GM23248 (cell line): ENCODE measurements at places on chromosomes 11 and 22. TPM values are rescaled to one million over a fixed set of nuclear protein-coding genes. Genes with fewer than 3 reads are reported as not detected.

The PNPLA3 gene
- total RNA-seq: 0.13 and 0.54 TPM in 2 replicates

The BTG4 gene
- not detected in 2 replicates for total RNA-seq

The ZNF408 gene
- 9.6 and 11.9 TPM in 2 replicates for total RNA-seq

The FGF4 gene
- not detected in 2 replicates for total RNA-seq

The PARVA gene
- 84.0 and 87.9 TPM in 2 replicates for total RNA-seq

The EEF1G gene
- total RNA-seq: 1,322 and 1,677 TPM in 2 replicates

The CEND1 gene
- total RNA-seq: 2.1 and 2.8 TPM in 2 replicates

The NXPE1 gene
- total RNA-seq: not detected in 2 replicates

The KCTD14 gene
- total RNA-seq: 0.63 and 1.4 TPM in 2 replicates

The FXYD2 gene
- not detected in 2 replicates for total RNA-seq

The SNX32 gene
- not detected in 2 replicates for total RNA-seq

The AKIP1 gene
- total RNA-seq: 49.6 and 58.4 TPM in 2 replicates

The ZBTB16 gene
- not detected in 2 replicates for total RNA-seq

The OR4D5 gene
- not detected in 2 replicates for total RNA-seq

The MAP6 gene
- total RNA-seq: 5.2 and 9.9 TPM in 2 replicates

DNA sequence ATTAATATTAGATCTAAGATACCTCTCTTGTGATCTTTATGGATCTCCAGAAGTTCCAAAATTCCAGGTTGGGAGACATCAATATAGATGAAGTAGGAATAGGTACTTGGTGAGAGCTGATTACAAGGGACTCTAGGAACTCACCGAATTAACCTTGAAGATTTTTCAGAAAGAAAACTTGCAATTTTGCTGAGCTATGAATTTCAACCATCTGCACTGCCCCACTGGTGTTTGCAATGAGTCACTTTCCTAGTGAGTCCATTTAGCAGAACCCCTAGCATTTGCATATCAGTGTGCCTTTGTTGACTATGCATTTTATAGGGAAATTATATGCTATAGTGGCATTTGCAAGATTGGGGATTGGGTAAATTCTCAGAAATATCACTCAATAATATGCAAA lies 122.0 kb downstream of the CTNND1 start:
- H3K27ac ChIP-seq: no peak overlapping the region
- H3K4me3 ChIP-seq: no peak overlapping the region
- DNase-seq: no peak
- 0 out of 2 replicates have a peak, but pooled peaks cover 6% of the 10 kb centered on the region for H3K27me3 ChIP-seq

GRCh38 chr11:129722529-129722928 lies 93.1 kb upstream of the TMEM45B start:
- no peaks in the 10 kb centered on the region for H3K4me1 ChIP-seq
- DNase-seq: no peak
- H3K27ac ChIP-seq: no peak overlapping the region
- peaks cover 24% of the 10 kb centered on the region for H3K27me3 ChIP-seq
- H3K4me3 ChIP-seq: no peak overlapping the region

GRCh38 chr11:133955945-133956421 lies 785 bp downstream of the IGSF9B start:
- H3K4me1 ChIP-seq: peaks cover 7% of the 10 kb centered on the region; the same call in 1 of the 2 replicates
- H3K4me3 ChIP-seq: no peak overlapping the region
- peaks cover 40% of the 10 kb centered on the region for H3K27me3 ChIP-seq

GRCh38 chr11:80136991-80137390 lies 696.2 kb upstream of the TENM4 start:
- no peaks in the 10 kb centered on the region for H3K4me1 ChIP-seq
- H3K36me3 ChIP-seq: no peaks in the 10 kb centered on the region
- peak; percentile 0 for DNase-seq
- no peak overlapping the region for H3K4me3 ChIP-seq
- no peaks in the 10 kb centered on the region for H3K27me3 ChIP-seq

GRCh38 chr11:69834251-69834650 lies 15.0 kb upstream of the FGF3 start:
- no peaks in the 10 kb centered on the region for H3K36me3 ChIP-seq
- H3K27me3 ChIP-seq: peaks cover 46% of the 10 kb centered on the region
- DNase-seq: no peak
- H3K4me3 ChIP-seq: no peak overlapping the region
- H3K4me1 ChIP-seq: no peaks in the 10 kb centered on the region

- no peaks in the 10 kb centered on the region; the same call in 1 of the 2 replicates for H3K27me3 ChIP-seq
- H3K4me3 ChIP-seq: no peak overlapping the region
- H3K27ac ChIP-seq: no peak overlapping the region
- no peak for DNase-seq
- no peaks in the 10 kb centered on the region for H3K36me3 ChIP-seq
These were observed 86.3 kb upstream of the NNMT start for GRCh38 chr11:114209904-114210303.

GRCh38 chr22:29784451-29785361 lies 17.5 kb downstream of the UQCR10 start:
- peak; percentile 33 for DNase-seq
- H3K27ac ChIP-seq: no peak overlapping the region
- H3K36me3 ChIP-seq: peaks cover 1% of the 10 kb centered on the region; the same call in 1 of the 2 replicates
- H3K4me3 ChIP-seq: no peak overlapping the region
- H3K27me3 ChIP-seq: no peaks in the 10 kb centered on the region
- peaks cover 25% of the 10 kb centered on the region for H3K4me1 ChIP-seq

DNA sequence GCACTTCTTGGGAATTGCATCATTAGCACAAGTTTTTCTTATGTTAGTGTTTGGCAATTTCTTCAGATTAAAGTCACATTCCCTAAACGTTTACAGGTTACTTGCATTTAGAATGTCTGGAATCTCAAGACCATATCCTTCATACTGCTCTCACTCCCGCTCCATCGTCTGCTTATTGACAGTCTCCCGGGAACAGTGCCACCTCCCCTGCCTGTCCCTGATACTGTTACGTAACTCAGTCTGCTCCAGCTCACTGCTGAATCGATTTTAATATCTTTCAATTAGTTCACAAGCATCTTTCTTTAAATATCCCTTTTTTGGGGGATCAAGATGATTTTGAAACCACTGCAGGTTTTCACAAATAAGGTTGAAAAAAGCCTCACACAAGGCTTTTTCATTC lies 48.2 kb downstream of the GLYATL2 start:
- no peaks in the 10 kb centered on the region for H3K36me3 ChIP-seq
- H3K4me1 ChIP-seq: no peaks in the 10 kb centered on the region
- no peak overlapping the region for H3K27ac ChIP-seq
- no peak overlapping the region for H3K4me3 ChIP-seq
- peaks cover 26% of the 10 kb centered on the region for H3K27me3 ChIP-seq
- peak; percentile 15 for DNase-seq

DNA sequence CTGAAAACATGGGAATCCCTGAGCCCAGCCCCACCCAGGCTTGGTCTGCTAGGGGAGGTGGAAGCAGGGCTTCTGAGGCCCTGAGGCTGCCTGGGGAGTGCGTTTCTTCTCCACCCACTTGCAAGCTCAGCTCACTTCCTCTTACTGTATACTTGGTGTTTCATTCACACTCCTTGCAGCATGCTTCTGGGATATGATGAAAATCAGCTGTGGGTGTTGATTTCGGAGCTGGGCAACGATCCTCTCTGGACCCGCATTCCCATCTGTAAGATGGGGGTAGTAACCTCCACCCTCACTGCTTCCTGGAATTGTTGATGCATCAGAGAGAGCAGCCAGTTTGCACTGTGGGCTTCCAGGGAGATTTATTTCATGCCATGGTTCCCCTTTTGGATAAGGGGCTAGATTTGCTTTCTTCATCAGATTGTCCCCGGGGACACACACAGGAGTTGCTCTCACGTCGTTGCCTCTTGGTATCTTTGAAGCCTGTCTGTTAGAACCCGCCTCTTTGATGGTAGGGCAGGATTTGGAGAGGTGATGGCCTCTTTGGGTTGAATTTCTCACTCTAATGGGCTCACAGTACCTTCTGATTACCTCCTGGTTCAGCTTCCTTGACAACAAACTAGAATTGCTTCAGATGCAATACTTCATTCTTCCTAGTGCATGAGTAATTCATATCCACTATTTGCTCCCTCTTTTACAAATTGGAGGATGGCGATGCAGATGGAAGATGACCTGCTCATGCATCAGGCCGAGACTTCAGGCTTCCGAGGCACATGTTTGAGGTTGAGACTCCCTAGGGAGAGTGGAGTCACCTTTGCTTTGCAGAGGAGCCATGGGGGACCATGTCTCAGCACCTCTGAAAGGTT lies 40.4 kb downstream of the BCR start:
- no peaks in the 10 kb centered on the region for H3K27me3 ChIP-seq
- H3K4me3 ChIP-seq: 0 out of 2 replicates have a peak overlapping the region, but pooled peaks have one; percentile 19
- no peaks in the 10 kb centered on the region for H3K36me3 ChIP-seq
- peaks cover 47% of the 10 kb centered on the region for H3K4me1 ChIP-seq

- no peak overlapping the region for H3K27ac ChIP-seq
- no peak overlapping the region for H3K4me3 ChIP-seq
- H3K27me3 ChIP-seq: no peaks in the 10 kb centered on the region
- H3K4me1 ChIP-seq: no peaks in the 10 kb centered on the region
- no peak for DNase-seq
These were observed 41.3 kb upstream of the RDX start for GRCh38 chr11:110337570-110338193.

DNA sequence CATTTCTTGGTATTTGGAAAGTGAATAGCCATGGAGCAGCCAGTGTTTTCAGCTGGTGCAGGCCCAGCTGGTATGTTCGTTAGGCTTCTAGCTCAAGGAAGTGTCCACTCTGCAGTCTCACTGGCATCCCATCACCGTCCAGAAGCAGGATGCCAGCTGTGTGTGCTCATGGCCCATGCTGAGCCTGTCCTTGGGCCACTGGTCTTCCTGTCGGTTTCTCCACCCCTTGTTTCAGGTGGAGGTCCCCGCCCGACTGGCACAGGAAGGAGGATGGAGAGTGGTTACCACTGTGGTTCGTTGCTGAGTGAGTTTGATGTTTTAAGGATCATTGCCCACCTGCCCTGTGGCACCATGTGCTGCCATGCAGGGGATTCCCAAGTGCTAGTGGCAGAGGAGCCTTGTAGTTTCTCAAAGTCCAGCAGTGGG lies 63.7 kb downstream of the MED15 start:
- H3K4me3 ChIP-seq: no peak overlapping the region
- H3K4me1 ChIP-seq: peaks cover 55% of the 10 kb centered on the region
- peak overlapping the region; percentile 98 for H3K27ac ChIP-seq
- H3K36me3 ChIP-seq: peaks cover 62% of the 10 kb centered on the region
- no peak for DNase-seq

DNA sequence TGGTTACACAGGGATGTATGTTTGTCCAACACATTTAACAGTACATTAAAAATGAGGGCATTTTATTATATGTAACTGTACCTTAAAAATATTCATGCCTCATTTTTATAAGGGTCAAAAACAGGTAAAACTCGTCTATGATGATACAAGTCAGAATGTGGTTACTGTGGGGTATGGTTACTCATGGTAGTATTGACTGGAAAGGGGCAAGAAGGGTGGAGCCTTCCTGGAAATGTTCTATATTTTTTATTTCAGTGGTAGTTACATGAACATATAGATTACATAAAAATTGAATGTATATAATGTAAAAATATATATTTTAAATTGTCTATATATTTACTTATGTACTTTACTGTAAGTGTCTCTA lies 99.8 kb downstream of the STIM1 start:
- H3K36me3 ChIP-seq: no peaks in the 10 kb centered on the region
- H3K4me3 ChIP-seq: no peak overlapping the region
- DNase-seq: no peak
- H3K4me1 ChIP-seq: peaks cover 28% of the 10 kb centered on the region

DNA sequence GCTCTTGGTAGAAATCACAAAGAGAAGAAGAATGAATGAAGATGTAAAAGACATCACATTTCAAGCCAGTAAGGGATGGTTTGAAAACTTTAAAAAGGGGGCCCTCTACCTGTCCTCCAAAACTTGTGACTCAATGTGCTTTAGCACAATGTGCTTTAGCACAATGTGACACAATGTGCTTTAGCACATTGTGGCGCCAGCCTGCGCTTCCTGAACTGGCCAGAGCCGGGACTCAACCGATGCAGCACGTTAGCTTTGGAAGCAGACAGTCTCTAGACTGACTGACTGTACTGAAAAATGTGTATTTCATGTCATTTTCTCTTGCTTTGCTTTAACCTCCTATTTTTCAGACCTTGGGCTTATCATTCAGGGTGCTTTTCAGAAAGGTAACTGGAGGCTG lies 63.5 kb downstream of the FAM83F start:
- no peak for DNase-seq
- H3K36me3 ChIP-seq: no peaks in the 10 kb centered on the region
- no peaks in the 10 kb centered on the region for H3K27me3 ChIP-seq
- no peak overlapping the region for H3K27ac ChIP-seq
- H3K4me3 ChIP-seq: no peak overlapping the region

- H3K4me3 ChIP-seq: no peak overlapping the region
- no peak for DNase-seq
- H3K27me3 ChIP-seq: no peaks in the 10 kb centered on the region
- H3K36me3 ChIP-seq: no peaks in the 10 kb centered on the region
These were observed 12.0 kb upstream of the TEAD1 start for GRCh38 chr11:12662101-12662689.

- peaks cover 10% of the 10 kb centered on the region for H3K27me3 ChIP-seq
- no peak within 1 kb of the TSS for H3K27ac ChIP-seq
- H3K36me3 ChIP-seq: no peaks in the 10 kb centered on the region
- no peak within 1 kb of the TSS for H3K4me3 ChIP-seq
- H3K4me1 ChIP-seq: no peaks in the 10 kb centered on the region
These were observed at the start of gene MGAT3 for GRCh38 chr22:39456522-39457197. TSS of gene MGAT3 (plus strand) at chr22:39457012. CDS start at chr22:39487348, 30,336 bp downstream.

- no peaks in the 10 kb centered on the region for H3K4me1 ChIP-seq
- no peaks in the 10 kb centered on the region for H3K36me3 ChIP-seq
- peaks cover 4% of the 10 kb centered on the region; the same call in 1 of the 2 replicates for H3K27me3 ChIP-seq
- H3K4me3 ChIP-seq: no peak overlapping the region
- no peak overlapping the region for H3K27ac ChIP-seq
- DNase-seq: no peak
These were observed 88.2 kb downstream of the CYP2R1 start for GRCh38 chr11:14803846-14804245.

- DNase-seq: peak; percentile 77
- peaks cover 7% of the 10 kb centered on the region for H3K4me1 ChIP-seq
- peak overlapping the region; percentile 74 for H3K4me3 ChIP-seq
- H3K36me3 ChIP-seq: peaks cover 13% of the 10 kb centered on the region; the same call in 1 of the 2 replicates
- H3K27me3 ChIP-seq: no peaks in the 10 kb centered on the region
These were observed 1.4 kb upstream of the MAPK11 start for GRCh38 chr22:50271519-50271970.

- no peaks in the 10 kb centered on the region for H3K36me3 ChIP-seq
- H3K27ac ChIP-seq: peak overlapping the region; percentile 89
- no peak overlapping the region for H3K4me3 ChIP-seq
- no peaks in the 10 kb centered on the region for H3K27me3 ChIP-seq
- H3K4me1 ChIP-seq: peaks cover 44% of the 10 kb centered on the region
- peak; percentile 72 for DNase-seq
These were observed 62.1 kb upstream of the ARFGAP3 start for GRCh38 chr22:42919199-42919598.

GRCh38 chr11:2778630-2779498 lies 79.1 kb upstream of the KCNQ1OT1 start:
- no peak overlapping the region for H3K4me3 ChIP-seq
- H3K27me3 ChIP-seq: peaks cover 14% of the 10 kb centered on the region
- no peak overlapping the region for H3K27ac ChIP-seq
- H3K36me3 ChIP-seq: no peaks in the 10 kb centered on the region
- DNase-seq: peak; percentile 65
